ENCODE measurements at places on chromosomes 11 and 22. TPM values are rescaled to one million over a fixed set of nuclear protein-coding genes. Genes with fewer than 3 reads are reported as not detected.

The PITPNM1 gene
- 17.0 TPM for total RNA-seq

The CDC45 gene
- 4.8 TPM for total RNA-seq

The MFNG gene
- total RNA-seq = 0.86 TPM

The SPTBN2 gene
- 0.43 TPM for total RNA-seq

The MUC5AC gene
- not detected for total RNA-seq

The THY1 gene
- total RNA-seq = 669 TPM

The MMP8 gene
- total RNA-seq = not detected

The KIAA1671 gene
- total RNA-seq = 12.8 TPM

The MIOX gene
- total RNA-seq = not detected

The OVOL1 gene
- total RNA-seq = not detected

The NLRP14 gene
- total RNA-seq = 0.13 TPM

The SPON1 gene
- 3.6 TPM for total RNA-seq

The SCO2 gene
- 2.5 TPM for total RNA-seq

The OR5AK2 gene
- total RNA-seq = not detected

The CYTH4 gene
- total RNA-seq = not detected

The CAPN1 gene
- total RNA-seq = 111 TPM

The OR5AL1 gene
- total RNA-seq = not detected

The SYTL2 gene
- total RNA-seq = 26.4 TPM

The PKDREJ gene
- total RNA-seq = 0.11 TPM

The PIM3 gene
- 18.7 TPM for total RNA-seq

The OR52A1 gene
- total RNA-seq = not detected

The GAB4 gene
- not detected for total RNA-seq

The GDPD4 gene
- total RNA-seq = not detected

The PTPN5 gene
- not detected for total RNA-seq

The B3GAT1 gene
- not detected for total RNA-seq

The CALCA gene
- 0.22 TPM for total RNA-seq

The SYT12 gene
- 3.6 TPM for total RNA-seq

The RFPL2 gene
- not detected for total RNA-seq

Measured in articular chondrocyte of knee joint (primary cell).